IPS DF 19.7 (cell line): ENCODE measurements at places on chromosomes 16 and 17.

DNA sequence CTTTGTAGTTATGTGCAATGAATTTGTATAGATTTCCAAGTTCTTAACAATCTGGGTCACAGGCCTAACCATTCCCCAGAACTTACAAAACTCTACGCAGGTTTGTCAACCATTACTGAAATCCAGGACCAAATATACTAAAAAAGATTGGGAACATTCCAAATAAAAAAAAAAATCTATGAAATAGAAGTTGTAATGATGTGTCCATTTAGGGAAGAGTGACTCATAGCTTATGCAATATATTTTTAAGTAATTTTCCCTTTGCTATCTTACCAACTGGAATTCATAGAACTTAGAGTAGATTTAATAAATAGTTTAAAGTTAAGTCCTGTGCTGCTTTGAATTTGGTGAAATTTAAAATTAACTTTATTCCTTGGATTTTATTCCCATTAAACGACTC is 393.2 kb downstream of the PMP22 start:
- no peak for DNase-seq

- no peak for DNase-seq
Observed at GRCh38 chr16:78679546-78679945, 580.1 kb downstream of the WWOX start.

GRCh38 chr17:36135465-36135864 is 31.8 kb downstream of the CCL4 start:
- no peak for DNase-seq

- no peak for DNase-seq
Observed at GRCh38 chr17:36545465-36546417, 1.0 kb downstream of the GGNBP2 start.
